Renal pelvis (tissue), 12 donors: ENCODE measurements at places on chromosomes 1 and 21.

DNA sequence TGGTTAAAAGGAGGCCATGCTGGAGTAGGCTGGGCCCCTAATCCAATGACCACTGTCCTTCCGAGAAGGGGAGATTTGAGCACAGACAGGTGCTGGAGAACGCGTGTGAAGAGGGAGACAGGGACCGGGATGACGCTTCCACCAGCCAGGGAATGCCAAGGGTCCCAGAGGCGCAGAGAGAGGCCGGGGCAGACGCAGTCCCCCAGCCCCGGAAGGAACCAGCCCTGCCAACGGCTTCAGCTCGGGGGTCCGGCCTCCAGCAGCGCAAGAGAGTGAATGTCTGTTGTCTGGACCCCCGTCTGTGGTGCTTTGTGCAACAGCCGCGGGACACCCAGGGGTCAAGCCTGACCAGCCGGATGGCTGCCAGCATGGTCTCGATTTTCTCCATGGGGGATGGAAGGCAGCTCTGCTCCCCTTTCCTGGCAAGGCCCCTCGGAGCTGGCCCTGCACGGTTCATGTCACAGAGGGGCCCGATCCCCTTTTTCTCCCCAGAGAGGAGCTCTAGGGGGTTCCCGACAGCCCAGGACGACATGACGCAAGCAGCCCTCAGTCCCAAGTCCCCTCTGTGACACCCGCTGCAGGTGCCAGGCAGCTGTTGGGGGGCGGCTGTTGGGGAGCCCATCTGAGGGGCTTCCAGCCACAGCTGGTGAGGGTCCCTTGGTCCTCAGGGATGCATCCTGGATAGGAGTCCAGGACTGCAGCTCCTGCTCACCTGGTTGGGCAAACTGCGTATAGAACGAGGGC lies 73.5 kb downstream of the SIK1 start:
- no peak for DNase-seq

DNA sequence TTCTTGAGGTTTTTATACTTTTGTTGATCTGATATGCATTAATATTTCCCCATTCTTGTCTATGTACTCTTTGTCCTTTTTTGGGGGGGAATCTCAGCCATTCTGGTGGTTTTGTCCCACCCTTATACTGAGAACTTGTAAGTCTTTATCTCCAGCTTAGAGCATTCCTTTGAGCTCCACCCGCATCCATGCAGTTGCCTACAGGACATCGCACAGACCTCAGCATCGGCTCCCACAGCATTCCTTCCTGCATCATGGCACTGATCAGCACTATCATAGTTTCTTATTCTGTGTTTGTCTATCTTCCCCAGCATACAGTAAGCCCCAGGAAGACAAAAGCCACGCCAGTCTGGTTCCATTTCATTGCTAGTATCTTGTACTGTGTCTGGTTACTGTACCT lies 33.0 kb downstream of the HHAT start:
- DNase-seq, result no peak

DNA sequence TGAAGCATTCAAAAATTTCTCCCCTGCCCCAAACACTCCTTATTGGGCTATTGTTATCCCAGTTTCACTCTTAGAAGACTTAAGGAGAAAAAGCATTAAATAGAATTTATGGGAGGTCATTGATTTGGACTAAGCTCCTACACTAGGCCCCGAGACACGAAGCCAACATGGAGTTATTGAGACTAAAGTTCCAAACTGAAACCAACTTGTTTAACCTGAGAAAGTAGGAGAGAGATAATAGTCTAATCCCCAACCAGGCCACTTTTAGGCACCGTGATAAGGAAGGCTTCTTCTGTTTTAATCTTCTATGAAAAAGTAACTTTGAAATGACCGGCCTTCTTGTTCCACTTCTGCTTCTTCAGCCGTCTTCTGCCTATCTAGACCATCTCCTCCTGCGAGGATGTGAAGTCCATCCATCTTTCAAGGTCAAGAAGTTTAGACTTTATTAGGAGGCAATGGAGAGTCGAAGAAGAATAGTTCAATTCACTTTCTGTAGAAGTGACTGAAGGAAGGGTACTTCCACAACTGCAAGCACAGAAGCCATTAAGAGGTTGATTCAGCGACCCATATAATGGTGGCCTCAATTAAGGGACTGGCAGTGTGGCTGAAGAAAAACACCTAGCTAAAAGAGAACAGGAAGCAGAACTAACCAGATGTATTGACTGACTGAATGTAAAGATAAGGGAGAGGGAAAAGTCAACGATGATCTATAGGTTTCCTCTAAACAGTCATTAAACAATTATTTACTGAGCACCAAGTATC lies 428.8 kb downstream of the SMYD3 start:
- no peak for DNase-seq

GRCh38 chr1:247173431-247173830 lies 1.6 kb upstream of the ZNF124 start:
- DNase-seq, result no peak

DNA sequence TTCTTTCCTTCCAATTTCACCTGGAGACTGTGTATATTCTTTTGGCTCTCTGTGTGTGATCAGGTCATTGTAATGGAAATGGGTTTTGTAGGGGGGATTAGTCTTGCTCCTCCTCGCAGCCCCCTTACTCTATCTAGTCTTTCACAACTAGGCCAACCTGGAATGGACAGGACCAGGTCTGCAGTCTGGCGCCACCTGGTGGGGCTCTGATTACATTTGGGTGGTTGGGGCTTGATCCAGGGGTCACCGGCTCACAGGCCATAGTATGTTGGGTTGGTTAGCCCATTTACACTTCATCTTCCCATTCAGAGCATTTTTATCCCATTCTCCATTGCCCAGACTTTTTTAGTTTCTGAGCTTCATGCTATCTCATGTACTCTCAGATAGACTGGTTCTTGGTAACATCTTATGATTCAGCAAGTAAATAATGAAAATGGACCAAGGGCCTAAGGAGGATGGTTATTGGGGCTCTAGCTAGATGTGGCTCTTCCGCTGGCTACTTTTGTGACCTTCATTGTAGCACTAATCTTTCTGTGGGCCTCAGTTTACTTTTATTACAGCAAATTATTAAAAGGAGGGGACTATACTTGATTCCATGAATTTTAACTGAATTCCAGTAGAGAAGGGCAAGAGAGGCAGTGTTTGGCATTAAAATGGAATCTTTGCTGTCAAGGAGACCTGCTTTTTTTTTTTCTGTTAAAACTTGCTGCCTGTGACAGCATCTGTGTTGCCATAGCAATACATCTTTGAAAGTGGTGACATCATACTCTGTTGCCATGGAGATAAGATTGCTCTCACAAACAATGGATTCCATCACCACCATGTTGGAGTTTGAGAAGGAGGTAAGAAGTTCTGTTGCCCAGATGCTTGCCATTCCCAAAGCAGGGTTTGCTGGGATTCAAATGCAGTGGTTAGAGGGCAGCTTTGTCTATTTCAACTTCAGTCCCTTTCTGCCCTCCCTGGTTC lies 150.1 kb downstream of the PLXNA2 start:
- DNase-seq, result no peak

- peak; percentile 42 for DNase-seq
Observed at GRCh38 chr1:35715568-35716002, 3.1 kb downstream of the C1orf216 start.
